ENCODE measurements at places on chromosomes 6 and 20.

DNA sequence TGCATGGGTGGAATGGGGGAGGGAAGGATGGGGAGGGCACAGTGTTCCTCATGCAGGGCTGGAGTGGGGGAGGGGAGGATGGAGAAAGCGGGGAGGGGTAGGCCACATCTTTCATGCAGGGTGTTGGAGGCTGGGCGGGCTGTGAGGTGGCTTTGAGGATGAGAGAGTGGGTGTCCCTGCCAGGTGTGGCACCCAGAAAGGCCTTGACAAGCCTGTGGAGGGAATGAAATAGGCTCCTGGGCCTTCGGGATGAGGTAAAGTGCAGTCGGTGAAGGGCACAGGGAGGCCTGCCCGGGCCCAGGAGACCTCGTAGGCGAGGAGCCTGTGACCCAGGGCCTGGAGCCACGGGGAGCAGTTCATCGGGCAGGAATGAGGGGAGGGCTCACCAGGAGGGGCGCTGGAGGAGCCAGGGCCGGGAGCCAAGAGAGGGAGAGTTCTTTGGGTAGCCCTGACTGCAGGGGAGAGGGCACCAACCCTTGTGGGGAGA lies 7.6 kb downstream of the CEBPB start:
- no peak for DNase-seq

GRCh38 chr6:32967151-32968091 lies 973 bp upstream of the BRD2 start:
- peak; percentile 88 for DNase-seq

GRCh38 chr6:104682722-104683643 lies 176.7 kb downstream of the HACE1 start:
- DNase-seq = peak; percentile 82

DNA sequence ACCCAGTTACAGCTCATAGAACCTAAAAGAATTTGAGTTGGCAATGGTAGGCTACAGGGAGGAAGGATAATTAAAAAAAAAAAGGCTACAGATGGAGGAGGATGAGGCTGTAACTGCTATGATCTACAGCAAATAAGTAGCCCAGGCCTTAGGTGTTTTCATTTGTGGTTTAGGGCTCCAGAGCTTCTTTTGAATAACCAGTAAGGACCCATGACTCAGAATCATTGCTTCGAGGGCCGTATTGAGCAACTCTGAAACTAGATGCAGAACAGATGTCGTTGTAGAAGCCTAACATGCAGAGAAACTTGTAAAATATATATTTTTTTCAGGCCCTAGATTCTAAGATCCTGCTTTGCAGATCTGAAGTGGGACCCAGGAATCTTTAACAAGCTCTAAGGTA lies 19.0 kb upstream of the ASIP start:
- no peak for DNase-seq

All from NCI-H69 (cell line).